Tibial artery (tissue), 4 donors: ENCODE measurements at places on chromosomes 4 and X.
A peak's percentile ranks its signal among the peaks of the same experiment; 100 is the strongest.

DNA sequence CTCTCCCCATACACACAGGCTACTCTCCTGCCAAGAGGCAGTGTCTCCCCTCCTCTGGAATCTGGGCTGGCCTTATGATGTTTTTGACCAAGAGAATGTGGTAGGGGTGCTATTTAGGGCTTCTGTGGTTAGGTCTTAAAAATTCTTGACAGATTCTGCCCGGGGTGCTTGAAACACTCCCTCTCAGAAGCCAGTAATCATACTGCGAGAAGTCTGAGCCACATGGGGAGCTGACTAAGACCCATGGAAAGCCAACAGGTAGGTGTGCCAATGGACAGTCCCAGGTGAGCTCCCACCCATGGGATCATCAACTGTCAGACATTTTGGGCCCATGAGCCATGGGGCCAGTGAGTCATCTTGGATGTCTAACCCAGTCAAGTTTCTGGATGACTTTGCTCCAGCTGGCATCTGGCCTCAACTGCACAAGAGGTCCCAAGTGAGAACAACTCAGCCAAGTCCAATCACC lies 315.7 kb downstream of the FBXW7 start:
- H3K4me3 ChIP-seq = no peak overlapping the region
- no peaks in the 10 kb centered on the region for H3K27me3 ChIP-seq
- no peaks in the 10 kb centered on the region for H3K36me3 ChIP-seq
- H3K4me1 ChIP-seq = no peaks in the 10 kb centered on the region

DNA sequence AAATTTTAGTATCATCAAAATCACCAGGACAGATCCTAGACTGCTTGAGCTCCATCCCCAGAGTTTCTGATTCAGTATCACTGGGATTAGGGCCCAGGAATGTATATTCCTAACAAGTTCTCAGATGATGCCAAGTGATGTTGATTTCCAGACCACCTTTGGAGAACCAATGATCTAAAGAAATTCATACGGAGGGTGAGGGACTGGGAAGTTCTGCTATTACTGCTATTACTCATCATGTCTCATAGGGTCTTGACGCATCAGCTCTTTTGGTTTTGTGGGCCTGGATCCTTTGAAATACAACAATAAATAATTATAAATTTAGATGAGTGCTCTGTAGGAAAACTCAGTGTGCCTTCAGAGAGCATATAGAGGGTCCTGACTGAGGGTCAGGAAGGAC lies 59.8 kb upstream of the LGI2 start:
- no peaks in the 10 kb centered on the region for H3K4me1 ChIP-seq
- no peak overlapping the region for H3K27ac ChIP-seq
- no peak for DNase-seq
- no peak overlapping the region for H3K4me3 ChIP-seq
- peaks cover 10% of the 10 kb centered on the region for H3K27me3 ChIP-seq
- no peaks in the 10 kb centered on the region for H3K36me3 ChIP-seq

DNA sequence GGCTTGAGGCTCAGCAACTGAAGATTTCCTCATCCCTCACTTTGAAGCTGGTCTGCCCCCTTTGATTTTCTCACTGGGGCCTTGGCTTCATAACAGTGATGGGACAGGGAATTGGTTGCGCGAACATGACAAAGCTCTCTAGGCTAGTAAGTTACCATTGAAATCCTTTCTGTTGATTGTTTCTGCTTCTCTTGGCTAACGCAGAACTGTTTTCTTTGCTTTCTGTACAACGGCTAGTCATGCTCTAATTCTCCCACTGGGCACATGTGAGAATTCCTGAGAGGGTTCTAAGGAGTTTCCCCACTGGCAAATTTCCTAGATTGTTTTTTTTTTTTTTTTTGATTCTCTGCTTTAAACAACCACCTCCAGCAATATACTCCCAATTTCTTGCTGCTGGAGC lies 738.6 kb downstream of the PCDH7 start:
- DNase-seq = no peak
- no peaks in the 10 kb centered on the region for H3K4me1 ChIP-seq
- H3K36me3 ChIP-seq = no peaks in the 10 kb centered on the region
- H3K4me3 ChIP-seq = no peak overlapping the region
- no peak overlapping the region for H3K27ac ChIP-seq
- no peaks in the 10 kb centered on the region for H3K27me3 ChIP-seq

GRCh38 chr4:94399721-94400120 lies 52.0 kb upstream of the PDLIM5 start:
- H3K27ac ChIP-seq = no peak overlapping the region
- H3K4me1 ChIP-seq = no peaks in the 10 kb centered on the region
- H3K4me3 ChIP-seq = no peak overlapping the region
- H3K36me3 ChIP-seq = no peaks in the 10 kb centered on the region

DNA sequence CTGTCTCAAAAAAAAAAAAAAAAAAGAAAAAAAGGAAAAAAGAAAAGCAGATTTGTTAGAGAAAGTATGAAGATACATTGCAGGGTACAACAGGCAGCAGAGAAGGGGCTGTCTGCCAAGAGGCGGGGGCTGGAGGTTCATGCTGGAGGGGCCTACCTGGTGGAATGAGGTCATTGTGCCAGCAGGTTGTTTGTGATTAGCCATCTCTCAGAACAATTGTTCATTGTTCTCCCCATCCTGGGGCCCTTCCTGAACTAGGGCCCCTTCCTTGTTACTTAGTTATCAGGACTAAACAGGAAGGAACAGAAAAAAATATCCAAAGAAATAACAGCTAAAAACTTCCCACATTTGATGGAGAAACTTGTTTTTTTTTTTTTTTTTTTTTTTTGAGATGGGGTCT lies 14.0 kb upstream of the GPKOW start:
- no peaks in the 10 kb centered on the region for H3K27me3 ChIP-seq
- H3K4me3 ChIP-seq = no peak overlapping the region
- DNase-seq = no peak
- no peaks in the 10 kb centered on the region for H3K4me1 ChIP-seq
- H3K27ac ChIP-seq = no peak overlapping the region
- H3K36me3 ChIP-seq = peaks cover 5% of the 10 kb centered on the region

- no peaks in the 10 kb centered on the region for H3K36me3 ChIP-seq
- H3K27me3 ChIP-seq = no peaks in the 10 kb centered on the region
- H3K4me3 ChIP-seq = no peak overlapping the region
- no peaks in the 10 kb centered on the region for H3K4me1 ChIP-seq
- DNase-seq = no peak
Observed at GRCh38 chr4:174707051-174707676, 121.9 kb downstream of the GLRA3 start.

DNA sequence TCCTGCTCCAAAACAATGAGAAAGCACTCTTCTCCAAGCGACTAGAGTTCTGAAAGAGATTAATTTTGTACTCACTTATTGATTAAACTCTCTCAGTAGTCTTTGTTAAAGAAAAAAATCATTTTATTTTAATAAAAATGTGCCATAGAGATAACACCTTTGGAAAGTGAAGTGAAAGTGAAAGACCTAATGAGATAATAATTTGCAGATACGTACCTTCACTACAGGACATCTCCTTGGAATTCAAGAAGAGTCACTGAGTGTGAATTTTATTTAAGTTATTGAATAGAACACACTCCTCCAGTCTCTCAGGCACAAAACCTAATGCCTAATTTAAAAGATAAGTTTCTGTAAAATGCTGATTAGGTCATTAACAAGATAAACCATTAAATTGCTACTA lies 1070.6 kb upstream of the GRID2 start:
- no peak overlapping the region for H3K27ac ChIP-seq
- H3K27me3 ChIP-seq = no peaks in the 10 kb centered on the region
- H3K4me3 ChIP-seq = no peak overlapping the region
- H3K36me3 ChIP-seq = no peaks in the 10 kb centered on the region

DNA sequence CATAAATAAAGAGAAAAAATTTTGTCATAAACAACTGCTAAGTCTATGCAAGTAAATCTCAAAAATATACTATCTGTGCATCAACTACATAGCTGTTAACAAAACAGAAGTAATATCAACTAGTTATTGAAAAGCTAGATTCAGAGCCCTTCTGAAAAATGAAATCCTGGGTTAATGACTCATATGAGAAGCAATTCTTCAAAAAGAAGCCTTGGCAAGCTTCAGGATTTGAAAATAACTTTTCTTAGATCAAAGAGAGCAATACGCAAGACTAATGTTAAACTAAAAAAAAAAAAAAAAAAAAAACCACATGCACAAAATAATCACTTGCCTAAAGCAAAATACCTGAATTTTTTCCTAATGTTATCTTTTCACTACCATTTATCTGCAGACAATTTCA lies 566.1 kb upstream of the BOD1L1 start:
- DNase-seq = no peak
- no peak overlapping the region for H3K27ac ChIP-seq
- no peaks in the 10 kb centered on the region for H3K27me3 ChIP-seq
- no peaks in the 10 kb centered on the region for H3K4me1 ChIP-seq
- no peak overlapping the region for H3K4me3 ChIP-seq

- no peak for DNase-seq
- H3K27me3 ChIP-seq = no peaks in the 10 kb centered on the region
- no peaks in the 10 kb centered on the region for H3K4me1 ChIP-seq
- no peaks in the 10 kb centered on the region for H3K36me3 ChIP-seq
- peak within 1 kb of the TSS; percentile 30 for H3K4me3 ChIP-seq
- H3K27ac ChIP-seq = no peak within 1 kb of the TSS
Observed at GRCh38 chr4:154491341-154492271, at the start of gene DCHS2. TSS of gene DCHS2 (minus strand) at chr4:154491799. CDS start at chr4:154491355, 444 bp downstream.

GRCh38 chrX:130245441-130245840 lies 23.3 kb downstream of the ZNF280C start:
- DNase-seq = no peak
- no peak overlapping the region for H3K27ac ChIP-seq
- H3K27me3 ChIP-seq = no peaks in the 10 kb centered on the region
- H3K4me1 ChIP-seq = no peaks in the 10 kb centered on the region
- no peak overlapping the region for H3K4me3 ChIP-seq

DNA sequence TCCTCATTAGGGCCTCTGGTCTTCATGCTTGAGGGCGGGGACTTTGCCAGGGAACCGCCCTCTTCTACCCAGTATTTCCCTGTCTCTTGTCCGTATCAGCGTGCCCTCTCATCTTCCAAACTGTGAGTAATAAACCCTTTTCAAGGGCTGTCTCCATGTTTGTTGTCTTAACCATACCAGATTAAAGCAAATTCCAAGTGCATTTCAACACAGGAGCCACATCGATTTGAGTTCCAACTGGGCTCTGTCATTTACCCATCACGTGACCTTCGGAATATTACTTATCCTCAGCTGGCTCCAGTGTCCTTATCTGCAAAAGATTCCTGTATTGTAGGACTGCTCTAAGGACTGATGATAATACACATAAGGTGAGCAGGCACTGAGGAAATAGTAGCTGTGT lies 6.4 kb upstream of the PHEX start:
- no peak overlapping the region for H3K27ac ChIP-seq
- no peak overlapping the region for H3K4me3 ChIP-seq
- no peaks in the 10 kb centered on the region for H3K36me3 ChIP-seq
- no peak for DNase-seq

DNA sequence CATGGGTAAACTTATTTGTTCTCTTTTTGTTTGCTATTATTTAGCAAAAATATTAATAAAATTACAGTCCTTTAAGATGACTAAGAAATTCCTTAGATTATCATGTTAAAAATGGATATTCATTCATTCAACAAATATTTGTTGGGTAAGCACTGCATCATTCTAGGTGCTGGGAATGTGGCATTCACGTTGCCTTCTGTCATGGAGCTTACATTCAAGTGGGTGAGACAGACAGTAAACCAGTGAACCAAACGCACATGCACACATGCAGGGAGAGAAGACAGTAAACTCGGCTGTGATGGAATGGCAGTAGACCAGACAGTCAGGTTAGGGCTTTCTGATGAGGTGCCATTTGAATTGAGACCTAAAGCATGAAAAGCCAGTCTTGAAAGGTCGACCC lies 91.8 kb downstream of the STOX2 start:
- H3K27ac ChIP-seq = no peak overlapping the region
- no peaks in the 10 kb centered on the region for H3K27me3 ChIP-seq
- no peak overlapping the region for H3K4me3 ChIP-seq
- no peak for DNase-seq
- no peaks in the 10 kb centered on the region for H3K36me3 ChIP-seq

GRCh38 chr4:122083351-122083750 lies 68.8 kb upstream of the BLTP1 start:
- no peaks in the 10 kb centered on the region for H3K36me3 ChIP-seq
- H3K4me3 ChIP-seq = no peak overlapping the region
- peaks cover 9% of the 10 kb centered on the region for H3K4me1 ChIP-seq
- H3K27ac ChIP-seq = no peak overlapping the region
- DNase-seq = no peak

DNA sequence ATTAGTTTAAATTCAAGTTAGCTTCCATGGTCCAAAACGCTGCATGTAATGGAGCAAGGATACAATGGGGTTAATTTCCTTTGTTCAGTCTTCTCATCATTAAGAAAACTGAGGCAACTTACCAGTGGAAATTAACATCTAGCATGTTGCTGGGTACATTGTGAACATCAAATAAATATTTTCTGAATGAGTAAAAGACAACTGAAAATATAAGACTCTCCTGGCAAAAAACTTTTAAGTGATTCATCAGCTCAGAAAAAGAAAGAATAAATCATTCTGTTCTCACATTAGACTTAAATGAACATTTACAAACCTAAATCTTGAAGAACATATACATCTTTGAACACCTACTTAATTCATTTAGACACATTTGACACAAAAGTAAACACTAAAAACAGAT lies 138.4 kb upstream of the ETNPPL start:
- no peaks in the 10 kb centered on the region for H3K36me3 ChIP-seq
- no peaks in the 10 kb centered on the region for H3K4me1 ChIP-seq
- H3K27ac ChIP-seq = no peak overlapping the region
- H3K27me3 ChIP-seq = no peaks in the 10 kb centered on the region
- H3K4me3 ChIP-seq = no peak overlapping the region

- no peak for DNase-seq
- no peaks in the 10 kb centered on the region for H3K36me3 ChIP-seq
- H3K4me1 ChIP-seq = no peaks in the 10 kb centered on the region
- no peaks in the 10 kb centered on the region for H3K27me3 ChIP-seq
Observed at GRCh38 chr4:22551550-22551949, 35.7 kb upstream of the ADGRA3 start.

GRCh38 chr4:168131196-168131595 lies 38.9 kb downstream of the ANXA10 start:
- H3K4me3 ChIP-seq = no peak overlapping the region
- no peaks in the 10 kb centered on the region for H3K27me3 ChIP-seq
- no peaks in the 10 kb centered on the region for H3K4me1 ChIP-seq
- DNase-seq = no peak
- H3K36me3 ChIP-seq = no peaks in the 10 kb centered on the region

GRCh38 chr4:168488869-168489274 lies 8.0 kb upstream of the PALLD start:
- H3K36me3 ChIP-seq = no peaks in the 10 kb centered on the region
- H3K27me3 ChIP-seq = no peaks in the 10 kb centered on the region
- no peak overlapping the region for H3K4me3 ChIP-seq
- H3K4me1 ChIP-seq = no peaks in the 10 kb centered on the region

DNA sequence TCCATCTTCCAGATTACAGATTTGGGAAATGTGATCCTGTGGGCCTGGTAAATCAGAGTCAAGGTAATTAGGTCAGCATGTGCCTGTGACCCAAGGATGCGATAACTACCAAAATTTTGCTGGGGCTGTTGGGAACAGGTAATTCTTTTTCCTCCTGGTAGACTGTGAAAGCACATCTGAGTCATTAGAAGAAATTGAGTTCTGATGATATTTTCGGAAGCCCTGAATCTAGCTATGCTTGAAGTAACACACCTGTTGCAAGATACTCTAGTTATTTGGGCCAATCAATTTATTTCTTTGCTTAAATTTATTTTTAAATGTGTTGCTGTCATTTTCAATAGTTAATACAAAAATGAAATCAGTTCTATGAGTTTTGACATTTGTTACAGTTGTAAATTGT lies 903.6 kb downstream of the RPA4 start:
- no peaks in the 10 kb centered on the region for H3K36me3 ChIP-seq
- H3K27ac ChIP-seq = no peak overlapping the region
- H3K27me3 ChIP-seq = no peaks in the 10 kb centered on the region
- DNase-seq = no peak
- H3K4me3 ChIP-seq = no peak overlapping the region

GRCh38 chr4:102533904-102534303 lies 32.7 kb downstream of the NFKB1 start:
- DNase-seq = no peak
- H3K27me3 ChIP-seq = no peaks in the 10 kb centered on the region
- H3K4me3 ChIP-seq = no peak overlapping the region
